Glomerular endothelial cell (primary cell): ENCODE measurements at places on chromosomes 6 and 20.

- DNase-seq, result no peak
These were observed 4.4 kb upstream of the CST3 start for GRCh38 chr20:23641936-23642751.

DNA sequence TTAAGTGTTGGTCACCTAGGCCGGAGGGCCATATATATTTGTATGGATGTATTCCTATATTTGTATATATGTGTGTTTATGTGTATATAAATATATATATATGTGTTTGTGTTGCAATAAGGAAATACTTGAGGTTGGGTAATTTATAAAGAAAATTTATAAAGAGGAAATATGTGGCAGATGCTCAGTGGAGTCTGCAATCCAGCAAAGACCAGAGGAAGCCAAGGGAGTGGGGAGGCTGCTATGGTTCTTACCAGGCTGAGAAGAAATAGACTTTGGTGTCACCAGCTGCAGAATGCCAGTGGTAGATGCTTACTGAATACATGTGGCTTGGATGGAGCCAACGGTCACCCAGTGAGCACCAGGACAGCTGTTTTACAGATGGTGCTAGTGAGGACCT, 97.4 kb upstream of the ELOVL5 start:
- no peak for DNase-seq

- no peak for DNase-seq
These were observed 34.6 kb downstream of the QKI start for GRCh38 chr6:163449076-163449475.

GRCh38 chr20:40189621-40190020, 499.4 kb downstream of the MAFB start:
- no peak for DNase-seq

DNA sequence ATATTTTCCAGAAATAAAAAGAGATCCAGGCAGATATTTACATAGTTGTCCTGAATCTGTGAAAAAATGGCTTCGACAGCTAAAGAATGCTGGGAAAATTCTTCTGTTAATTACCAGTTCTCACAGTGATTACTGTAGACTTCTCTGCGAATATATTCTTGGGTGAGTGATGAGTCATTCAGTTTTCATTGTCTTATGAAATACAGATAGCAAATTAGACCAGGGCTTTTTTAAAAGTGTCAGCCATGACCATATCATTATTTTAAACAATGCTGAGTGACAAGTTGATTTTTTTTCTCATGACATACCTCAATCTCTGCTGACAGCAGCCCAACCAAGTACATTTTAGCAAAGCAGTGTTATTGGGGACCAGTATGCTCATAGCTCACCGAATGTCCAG, 32.8 kb downstream of the TSPYL4 start:
- no peak for DNase-seq

- no peak for DNase-seq
These were observed 219.5 kb downstream of the BTBD9 start for GRCh38 chr6:38420207-38420606.

- DNase-seq, result no peak
These were observed 91.9 kb upstream of the SIRPA start for GRCh38 chr20:1803061-1803931.

- DNase-seq, result no peak
These were observed 129.8 kb downstream of the FLRT3 start for GRCh38 chr20:14207591-14207990.

GRCh38 chr6:81797591-81797990, 45.1 kb upstream of the TENT5A start:
- no peak for DNase-seq

DNA sequence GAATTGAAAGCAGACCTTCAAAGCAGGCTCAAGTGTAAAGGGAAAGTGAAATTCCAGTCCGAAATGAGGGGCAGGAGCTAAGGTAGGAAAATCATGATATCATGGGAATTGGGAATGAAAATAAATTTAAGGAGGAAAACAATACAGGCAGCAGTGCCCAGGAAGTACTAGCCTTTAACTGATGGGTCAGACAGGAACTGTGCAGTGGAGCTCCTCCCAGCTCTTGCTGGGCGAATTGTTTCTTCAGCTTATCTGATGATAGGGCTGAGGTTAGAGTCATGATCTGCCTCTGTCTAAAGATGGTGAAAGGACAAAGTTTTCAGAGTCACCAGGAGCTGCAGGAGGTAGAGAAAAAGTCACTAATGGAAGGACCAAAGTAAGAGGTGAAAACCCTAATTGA, 457.9 kb upstream of the PTCHD4 start:
- DNase-seq, result no peak

- DNase-seq, result no peak
These were observed 191.1 kb downstream of the TAF4 start for GRCh38 chr20:61874421-61875068.

- no peak for DNase-seq
These were observed 731 bp downstream of the TUBB2B start for GRCh38 chr6:3226481-3227362.

DNA sequence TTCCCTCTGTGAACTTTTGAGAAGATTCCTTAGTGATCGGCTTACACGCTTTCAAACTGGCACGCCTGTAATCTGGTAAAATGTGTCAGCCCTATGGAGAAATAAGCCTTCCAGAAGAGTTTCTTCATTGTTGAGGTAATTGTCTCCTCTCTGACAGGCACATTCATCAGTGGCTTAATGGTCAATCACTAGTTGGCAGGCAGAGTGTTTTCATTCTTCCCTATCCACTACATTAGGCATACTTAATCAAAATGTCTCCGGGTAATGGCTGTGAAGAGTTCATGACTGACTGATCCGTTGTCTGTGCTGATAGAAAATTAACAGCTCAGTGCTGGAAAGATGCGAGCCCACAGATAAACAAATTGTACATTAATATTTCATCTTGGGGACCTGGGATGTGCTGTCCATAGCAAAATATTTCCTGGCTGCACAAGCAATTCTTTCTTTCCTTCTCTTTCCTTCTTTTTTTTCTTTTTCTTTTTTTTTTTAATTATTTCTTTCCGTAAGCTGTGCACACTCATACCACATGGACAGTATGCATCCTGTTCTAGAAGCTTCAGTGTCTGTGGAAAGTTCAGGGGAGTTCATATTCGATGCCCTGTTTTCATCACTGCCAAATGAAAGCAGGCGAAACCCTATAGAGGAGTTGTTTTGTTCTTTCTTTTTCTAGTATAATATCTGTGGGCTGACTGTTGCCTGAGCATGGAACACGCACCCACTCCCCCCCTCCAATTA, 31.4 kb downstream of the TSHZ2 start:
- DNase-seq, result no peak

DNA sequence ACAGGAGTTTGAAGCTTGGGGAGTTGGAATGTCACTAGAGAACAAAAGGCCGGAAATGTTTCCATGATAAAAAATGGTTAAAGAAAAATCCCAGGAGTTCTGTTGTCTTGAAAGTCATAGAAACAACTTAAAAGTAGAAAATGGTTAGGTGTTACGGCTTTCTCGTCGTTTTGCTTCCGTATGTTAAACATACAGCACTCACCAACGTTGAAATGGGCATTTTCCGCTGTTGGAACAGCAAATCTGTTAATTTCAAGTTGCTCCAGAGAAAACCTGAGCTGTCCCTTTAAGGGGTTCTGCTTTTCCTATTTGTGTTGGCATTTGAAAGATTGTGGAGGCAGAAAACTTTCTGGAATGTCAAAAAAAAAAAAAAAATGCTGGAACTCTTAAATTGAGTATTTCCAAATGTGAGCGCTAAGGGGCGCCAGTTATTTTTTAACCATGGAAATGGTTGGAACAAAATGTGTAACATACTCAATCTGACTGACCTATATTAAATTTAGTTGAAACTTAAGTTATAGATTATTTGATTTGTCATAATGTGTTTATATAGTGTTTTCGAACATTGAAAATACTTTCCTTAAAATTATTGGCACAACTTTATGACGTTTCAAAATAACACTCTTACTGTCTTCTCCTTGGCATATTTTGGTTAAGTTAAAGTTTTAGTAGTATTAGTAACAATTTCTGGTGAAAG, 2.2 kb downstream of the QKI start:
- DNase-seq, result peak; percentile 83

- DNase-seq, result no peak
These were observed 19.0 kb downstream of the KIF3B start for GRCh38 chr20:32296412-32296811.

GRCh38 chr6:148776321-148777308, 29.8 kb downstream of the UST start:
- DNase-seq, result no peak

- no peak for DNase-seq
These were observed 39.6 kb upstream of the CMTR1 start for GRCh38 chr6:37393381-37393929.

- no peak for DNase-seq
These were observed 416.6 kb downstream of the DHX35 start for GRCh38 chr20:39378776-39379175.

- no peak for DNase-seq
These were observed 33.3 kb upstream of the PKIB start for GRCh38 chr6:122576888-122577287.

- DNase-seq, result no peak
These were observed 26.1 kb upstream of the NEDD9 start for GRCh38 chr6:11258260-11259237.

- no peak for DNase-seq
These were observed 642.1 kb upstream of the FLRT3 start for GRCh38 chr20:14979453-14979986.

GRCh38 chr20:50810842-50811241, 16.0 kb downstream of the BCAS4 start:
- DNase-seq, result no peak

DNA sequence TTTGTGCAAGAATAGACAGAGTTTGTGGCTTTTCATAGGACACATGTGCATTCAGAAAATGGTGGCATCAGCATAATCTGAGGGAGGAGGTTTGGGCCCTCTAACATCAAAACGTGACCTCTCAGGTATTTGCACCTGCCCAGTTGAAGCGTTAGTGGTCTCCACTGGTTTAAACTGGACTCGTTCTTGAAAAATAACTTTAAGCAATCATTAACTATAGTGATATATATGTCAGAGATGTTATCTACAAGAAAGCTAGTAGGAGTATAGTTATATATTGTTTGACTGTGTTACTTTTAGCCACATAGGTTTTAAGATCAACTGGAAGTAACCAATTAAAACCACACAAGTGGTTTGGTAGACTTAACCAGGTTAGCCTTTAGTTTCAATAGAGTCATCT, 607.4 kb downstream of the MAFB start:
- no peak for DNase-seq

- DNase-seq, result no peak
These were observed 5.2 kb downstream of the RBM38 start for GRCh38 chr20:57396212-57396983.

DNA sequence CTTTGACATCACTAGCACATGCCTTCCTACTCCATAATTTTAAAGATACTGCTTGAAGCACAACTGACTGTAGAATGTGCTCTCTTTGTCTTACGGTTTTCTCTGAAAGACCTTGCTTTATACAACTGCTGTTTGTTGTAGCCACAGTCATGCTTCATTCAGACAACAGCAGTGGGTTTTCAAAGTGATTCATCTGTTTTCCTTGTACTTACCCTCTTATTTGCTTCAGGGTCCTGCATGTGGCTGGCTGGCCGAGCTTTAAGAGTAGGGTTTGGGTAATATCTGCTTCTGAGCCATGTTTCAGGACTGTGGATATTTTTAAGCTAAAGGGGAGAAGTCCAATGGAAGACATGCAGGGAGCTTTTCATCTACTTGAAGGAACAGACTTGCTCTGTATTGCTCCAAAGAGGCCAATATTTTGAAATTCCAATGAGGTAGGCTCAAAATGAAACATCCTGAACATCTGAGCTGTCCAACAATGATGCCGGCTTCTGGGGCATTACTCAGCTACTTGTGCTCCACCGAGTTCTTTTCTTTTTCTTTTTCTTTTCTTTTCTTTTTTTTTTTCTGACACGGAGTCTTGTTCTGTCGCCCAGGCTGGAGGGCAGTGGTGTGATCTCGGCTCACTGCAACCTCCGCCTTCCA, 160.2 kb upstream of the SGK1 start:
- no peak for DNase-seq

- DNase-seq, result no peak
These were observed 272.8 kb downstream of the MAFB start for GRCh38 chr20:40416274-40416673.
